Occipital lobe (tissue), 3 donors: ENCODE measurements at places on chromosomes 12 and 14. TPM values are rescaled to one million over a fixed set of nuclear protein-coding genes. Genes with fewer than 3 reads are reported as not detected.

CHFR gene
- 29.6 TPM for total RNA-seq

DNA sequence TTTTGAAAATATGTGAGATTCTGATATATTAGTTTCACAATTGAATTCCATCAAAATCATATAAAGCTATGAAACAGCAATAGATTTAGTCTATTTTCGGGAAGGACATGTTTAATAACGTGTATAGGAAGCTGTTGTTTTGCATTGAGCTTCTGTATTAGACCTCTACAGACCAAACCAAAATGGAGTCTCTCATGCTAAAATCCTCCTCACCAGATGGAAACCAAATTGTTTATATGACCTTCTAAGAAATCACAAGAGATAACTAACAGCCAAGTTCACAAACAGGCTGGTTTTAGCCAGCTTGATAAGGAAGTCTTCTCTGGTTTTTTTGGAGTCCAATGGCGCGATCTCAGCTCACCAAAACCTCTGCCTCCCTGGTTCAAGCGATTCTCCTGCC, 23.9 kb downstream of the L2HGDH start:
- no peak for DNase-seq

- DNase-seq, result no peak
Measured at GRCh38 chr12:100403446-100403845, 46.6 kb downstream of the SLC17A8 start.

- no peak for DNase-seq
Measured at GRCh38 chr12:114400925-114401324, 5.0 kb downstream of the TBX5 start.

GRCh38 chr14:102194856-102195255, 55.2 kb downstream of the WDR20 start:
- DNase-seq, result no peak

DNA sequence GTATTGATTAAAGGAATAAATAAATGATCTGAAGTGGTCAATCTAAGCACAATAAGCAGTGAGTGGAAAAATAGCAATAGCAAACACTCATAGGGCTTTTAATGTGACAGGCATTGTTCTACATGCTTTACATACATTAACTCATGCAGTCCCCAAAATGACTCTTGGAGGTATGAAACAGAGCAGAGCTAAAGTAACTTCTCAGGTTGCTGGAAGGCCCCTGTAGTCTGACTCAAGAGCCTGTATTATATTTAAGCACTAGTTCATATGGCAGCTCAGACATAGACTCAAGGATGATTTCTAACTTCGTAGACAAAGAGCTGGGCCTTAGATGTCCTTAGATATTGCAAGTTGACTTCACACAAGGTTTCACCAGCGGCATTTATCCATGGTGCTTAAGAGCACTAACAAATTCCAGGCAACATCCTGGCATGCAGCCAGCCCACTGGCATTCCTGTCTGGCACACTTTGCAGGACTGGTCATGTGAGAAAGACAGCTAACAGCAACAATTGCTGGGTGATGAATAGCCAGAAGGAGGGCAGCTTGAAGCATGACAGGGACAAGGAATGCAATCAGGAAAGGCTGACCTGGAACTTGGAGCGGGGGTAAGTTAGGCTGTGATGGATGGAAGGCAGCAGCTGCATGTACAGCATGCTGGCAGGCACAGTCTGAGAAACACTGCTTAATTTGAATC, 22.9 kb upstream of the KTN1 start:
- no peak for DNase-seq

ADGRD1 gene
- 1.9 TPM for total RNA-seq

- DNase-seq, result no peak
Measured at GRCh38 chr14:81269100-81269978, 48.6 kb upstream of the GTF2A1 start.
